ENCODE measurements at places on chromosomes 7 and 10.

- no peak for DNase-seq
These were observed 6.7 kb downstream of the CEP55 start for GRCh38 chr10:93503075-93503474.

- DNase-seq, result no peak
These were observed 75.4 kb downstream of the RABGEF1 start for GRCh38 chr7:66815951-66816350.

DNA sequence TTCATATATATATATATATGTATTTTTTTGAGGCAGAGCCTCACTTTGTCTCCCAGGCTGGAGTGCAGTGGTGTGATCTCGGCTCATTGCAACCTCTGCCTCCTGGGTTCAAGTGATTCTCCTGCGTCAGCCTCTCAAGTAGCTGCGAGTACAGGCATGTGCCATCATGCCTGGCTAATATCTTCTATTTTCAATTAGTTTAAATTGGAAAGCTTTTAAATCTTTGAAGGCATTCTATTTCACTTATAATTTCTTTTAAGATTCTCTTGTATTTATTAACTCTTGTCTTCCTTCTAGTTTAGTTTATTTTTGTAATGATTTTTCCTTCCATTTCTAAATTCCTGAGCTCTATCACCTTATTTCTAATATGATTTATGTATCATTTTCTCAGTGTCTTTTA lies 71.2 kb downstream of the TPST1 start:
- no peak for DNase-seq

- DNase-seq, result no peak
These were observed at the start of gene SGCE for GRCh38 chr7:94655848-94656657. Gene SGCE, minus strand, starts transcription at chr7:94656133. Its CDS starts 35 bp downstream, at chr7:94656098.

DNA sequence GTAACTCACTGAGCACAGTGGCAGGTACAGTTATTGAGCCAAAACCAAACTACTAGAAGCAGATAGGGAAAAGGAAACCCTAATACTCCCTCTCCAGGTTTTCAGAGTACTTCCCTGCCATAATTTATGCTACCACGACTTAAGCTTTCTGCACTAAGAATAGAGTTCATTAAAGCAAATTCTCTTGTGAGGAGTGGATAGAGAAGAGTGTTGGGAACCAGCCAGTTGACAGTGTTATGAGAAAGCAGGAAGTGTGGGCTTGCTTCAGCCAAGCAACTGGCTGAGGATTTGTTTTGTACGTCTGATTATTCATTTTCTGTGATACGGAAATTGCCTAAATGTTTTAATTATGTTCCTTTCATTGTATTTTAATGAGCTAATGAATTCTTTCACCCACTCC lies 280.5 kb downstream of the KIF20B start:
- no peak for DNase-seq

DNA sequence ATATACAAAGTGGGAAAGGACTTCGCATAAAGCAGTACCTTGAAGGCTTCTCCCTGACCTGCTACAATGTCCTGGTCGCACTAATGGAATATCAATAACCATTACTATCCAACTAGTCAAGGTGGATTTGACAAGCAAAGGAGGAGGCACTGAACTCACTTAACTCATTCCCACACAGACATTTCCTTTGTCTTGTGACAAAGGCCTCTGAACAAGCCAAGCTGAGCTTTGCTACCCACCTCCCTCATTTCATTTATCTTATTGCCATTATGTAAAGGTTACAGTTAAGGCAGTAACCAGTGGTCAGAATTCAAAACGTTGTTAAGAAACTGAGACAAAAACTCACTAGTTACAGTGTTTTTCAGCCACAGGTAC lies 7.3 kb downstream of the ELMO1 start:
- no peak for DNase-seq

- no peak for DNase-seq
These were observed 338.5 kb downstream of the MDFIC start for GRCh38 chr7:115260381-115260780.

- DNase-seq, result no peak
These were observed 4.9 kb downstream of the ZDHHC16 start for GRCh38 chr10:97450828-97451227.

- DNase-seq, result no peak
These were observed 19.9 kb upstream of the CNPY1 start for GRCh38 chr7:155566011-155566836.

DNA sequence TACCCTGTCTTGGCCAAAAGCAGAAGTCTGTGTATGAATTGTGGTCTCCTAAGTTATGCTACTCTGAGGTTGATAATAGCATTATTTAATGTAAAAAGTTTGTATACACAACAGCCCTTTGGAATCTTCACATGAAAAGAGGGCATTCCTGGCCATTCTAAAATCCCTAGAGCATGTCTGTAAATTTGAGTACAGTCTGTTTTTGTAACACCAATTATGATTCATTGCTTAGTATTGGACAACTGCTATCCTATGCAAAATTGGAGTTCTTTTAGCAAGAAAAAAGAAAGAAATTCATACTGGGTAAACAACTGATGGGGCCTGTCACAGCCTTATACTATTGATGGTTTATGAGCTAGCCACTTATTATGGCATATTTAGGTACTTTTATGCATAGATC lies 10.2 kb downstream of the CUTC start:
- no peak for DNase-seq

DNA sequence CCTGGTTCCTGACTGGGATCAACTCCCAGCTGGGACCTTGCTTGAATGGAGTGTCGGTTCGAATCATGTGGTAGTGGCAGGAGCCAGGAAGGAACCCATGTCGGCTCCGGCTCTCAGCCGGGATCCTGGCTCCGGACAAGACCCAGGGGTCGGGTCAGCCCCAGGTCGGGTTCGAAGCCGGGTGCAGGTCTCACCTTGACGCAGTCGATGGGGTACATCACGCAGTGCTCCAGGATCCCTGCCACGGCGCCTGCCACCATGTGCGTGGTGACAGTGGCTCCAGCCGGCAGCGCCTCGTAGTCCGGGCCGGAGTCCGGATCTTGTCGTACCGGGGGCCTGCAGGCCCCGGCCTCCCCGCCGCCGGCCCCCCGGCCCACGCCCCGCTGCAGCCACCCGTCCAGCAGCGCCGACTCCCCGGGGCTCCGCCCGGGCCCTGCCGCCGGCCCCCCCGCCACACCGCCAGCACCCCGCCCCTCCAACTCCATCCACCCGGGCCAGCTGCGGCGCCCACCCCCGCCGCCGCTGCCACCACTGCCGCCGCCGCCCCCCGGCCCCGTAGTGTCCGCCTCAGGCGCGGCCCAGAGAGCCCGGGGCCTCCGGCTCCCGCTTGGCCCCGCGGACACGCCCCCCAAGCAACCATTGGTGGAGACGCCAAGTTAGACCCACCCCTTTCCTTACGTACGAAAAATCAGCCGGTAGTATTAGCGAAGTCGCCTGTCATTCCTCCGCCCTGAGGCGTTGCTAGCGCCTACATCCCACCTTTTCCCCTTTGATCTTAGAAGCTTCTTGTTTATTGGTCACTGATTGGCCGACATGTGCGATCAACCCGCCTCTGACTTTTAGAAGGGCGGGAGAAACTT lies at the start of gene SLC25A28:
Gene SLC25A28, minus strand, starts transcription at position 589 of the 860 bp plus-strand sequence. Its CDS starts 104 bp downstream, at position 485.
- DNase-seq, result peak; percentile 80

DNA sequence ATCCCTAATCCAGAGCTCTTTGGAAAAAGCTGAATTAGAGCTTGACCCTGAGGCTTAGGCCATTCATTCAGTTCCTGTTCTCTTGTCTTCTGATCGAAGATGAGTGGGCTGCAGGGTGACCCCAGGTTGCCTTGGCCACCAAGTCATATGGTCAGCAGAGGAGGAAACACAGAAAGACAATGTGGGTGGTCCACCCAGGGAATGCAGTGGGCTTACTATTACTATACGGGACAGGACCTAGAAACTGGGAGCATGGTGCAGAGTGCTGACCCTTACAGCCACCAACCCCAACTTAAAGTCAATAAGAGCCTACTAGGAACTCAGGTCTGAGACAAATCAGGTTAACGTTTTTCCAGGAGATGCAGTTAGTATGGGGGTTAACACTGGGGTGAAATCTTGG lies 200.5 kb downstream of the HERPUD2 start:
- no peak for DNase-seq

- DNase-seq, result no peak
These were observed 78.9 kb upstream of the NXPH1 start for GRCh38 chr7:8354503-8354902.

DNA sequence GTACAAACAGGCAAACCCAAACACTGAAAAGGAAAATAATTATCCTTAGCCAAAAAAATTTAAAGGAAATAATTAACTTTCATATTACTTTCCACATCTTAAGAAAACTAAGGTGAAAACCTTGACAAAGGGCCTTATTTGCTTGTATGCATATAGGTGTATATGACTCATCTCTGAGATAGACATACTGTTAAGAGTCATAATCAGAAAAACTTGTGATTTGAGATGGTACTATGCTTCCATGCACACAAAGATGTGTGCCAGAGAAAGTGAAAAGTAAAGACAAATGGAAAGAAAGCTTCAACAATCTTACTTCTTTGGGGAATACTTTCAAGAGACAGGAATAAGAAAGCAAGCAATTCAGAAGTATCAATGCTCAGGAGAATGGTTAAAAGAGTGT lies 3.3 kb upstream of the CACNA2D1 start:
- no peak for DNase-seq

- no peak for DNase-seq
These were observed 127.6 kb upstream of the SLC26A5 start for GRCh38 chr7:103573479-103574058.

DNA sequence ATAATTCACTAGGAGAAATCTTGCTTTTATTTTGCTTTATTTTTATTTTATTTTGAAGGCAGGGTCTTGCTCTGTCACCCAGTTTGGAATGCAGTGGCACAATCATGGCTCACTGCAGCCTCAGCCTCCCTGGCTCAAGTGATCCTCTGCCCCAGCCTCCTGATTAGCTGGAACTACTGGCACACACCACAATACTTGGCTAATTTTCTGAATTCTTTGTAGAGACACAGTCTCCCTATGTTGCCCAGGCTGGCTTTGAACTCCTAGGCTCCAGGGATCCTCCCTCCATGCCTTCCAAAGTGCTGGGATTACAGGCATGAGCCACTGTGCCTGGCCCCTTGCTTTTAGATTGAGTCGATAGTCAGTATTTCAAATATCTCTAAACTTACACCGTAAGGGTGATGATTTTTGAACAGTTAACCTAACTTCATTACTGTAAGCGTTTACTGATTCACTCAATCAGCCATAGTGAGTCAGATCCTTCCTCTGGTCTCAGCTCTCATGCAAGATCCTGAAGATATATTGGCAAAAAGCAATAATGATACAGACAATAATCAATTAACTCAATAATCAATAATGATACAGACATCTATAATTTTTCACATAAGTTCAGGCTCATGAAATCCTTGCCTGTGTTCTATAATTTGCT lies 239.5 kb downstream of the KIAA1217 start:
- DNase-seq, result no peak

DNA sequence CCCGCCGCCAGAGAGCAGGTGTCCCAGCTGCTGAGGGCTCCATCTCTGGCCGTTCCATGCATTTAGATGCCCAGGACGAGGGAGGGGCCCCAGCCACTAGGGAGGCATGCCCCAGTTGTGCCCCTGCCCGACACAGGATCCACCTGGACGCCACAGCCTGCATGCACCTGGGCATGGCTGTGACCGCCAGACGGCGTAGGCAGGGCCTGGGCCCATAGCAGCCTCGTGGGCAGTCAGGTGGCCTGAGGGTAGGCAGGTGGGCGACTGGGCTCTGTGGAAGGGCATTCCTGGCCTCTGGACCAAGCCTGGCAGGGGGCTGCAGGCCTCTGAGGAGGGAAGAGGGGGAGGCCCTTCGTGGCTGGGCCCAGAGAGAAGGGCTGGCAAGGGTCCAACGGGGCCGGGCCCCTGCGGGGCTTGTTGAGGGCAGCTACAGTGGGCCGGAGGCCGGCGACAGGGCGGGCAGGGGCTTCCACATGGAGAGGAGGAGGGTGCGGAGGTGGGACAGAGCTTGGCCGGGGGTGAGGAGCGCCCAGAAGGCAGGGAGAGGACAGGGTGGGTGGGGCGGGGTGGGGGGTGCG lies 76.0 kb upstream of the NKX6-2 start:
- DNase-seq, result no peak

DNA sequence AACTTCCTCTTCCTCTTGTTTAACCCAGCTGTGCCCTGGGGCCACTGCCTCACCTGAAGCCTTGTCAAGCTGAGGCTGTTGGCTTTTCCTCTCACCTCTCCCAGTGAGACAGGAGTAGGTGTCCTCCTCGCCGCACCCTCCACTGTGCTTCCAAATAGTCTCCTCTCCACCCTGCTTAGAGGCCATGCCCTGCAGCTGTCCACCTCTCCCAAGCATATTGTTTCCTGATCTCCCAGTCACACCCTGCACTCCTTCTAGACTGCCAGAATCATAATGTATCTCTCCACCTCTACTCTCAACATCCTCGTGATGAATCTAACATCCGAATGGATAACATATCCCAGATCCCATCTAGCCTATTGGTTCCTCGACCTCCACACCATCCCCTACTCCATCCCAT lies 196.3 kb upstream of the GHITM start:
- no peak for DNase-seq

- DNase-seq, result no peak
These were observed 19.2 kb downstream of the ERCC6 start for GRCh38 chr10:49519717-49520116.

DNA sequence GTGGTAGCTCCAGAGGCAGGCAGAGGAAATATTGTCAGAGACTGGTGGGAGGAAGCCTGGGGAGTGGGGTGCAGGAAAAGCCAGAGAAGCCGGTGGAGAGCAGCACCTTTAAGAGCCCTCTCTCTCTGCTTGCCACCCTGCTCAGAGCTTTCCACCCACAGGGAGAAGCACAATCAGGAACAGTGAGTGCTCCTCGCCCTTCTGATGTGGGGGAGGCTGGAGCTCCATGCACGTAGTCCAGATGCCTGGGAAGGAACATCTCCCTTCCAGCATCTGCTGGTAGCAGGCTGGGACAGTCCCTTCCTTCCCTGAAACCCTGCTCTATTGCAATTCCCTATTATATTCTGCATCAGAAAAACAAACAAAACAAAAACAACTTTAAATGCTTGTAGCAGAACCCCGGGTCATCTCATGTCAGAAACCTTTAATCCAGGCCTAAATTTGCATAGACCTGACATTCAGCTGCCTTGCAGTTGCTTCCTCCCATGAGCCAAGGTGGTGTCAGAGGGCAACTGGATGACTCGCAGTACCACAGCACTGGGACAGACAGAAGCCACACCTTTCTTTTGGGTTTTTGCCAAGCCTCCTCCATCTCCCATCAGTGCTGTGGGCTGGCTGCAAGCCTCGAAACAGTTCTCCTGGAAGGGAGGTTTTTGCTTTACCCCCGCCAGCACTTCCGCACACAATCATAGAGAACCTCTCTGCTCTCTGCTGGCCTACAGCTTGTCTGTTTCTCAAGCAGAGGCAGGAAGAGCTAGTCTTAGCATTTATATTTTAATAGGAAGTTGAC lies 13.1 kb downstream of the AVPI1 start:
- DNase-seq, result no peak

GRCh38 chr7:73613954-73614735 lies 10.2 kb downstream of the MLXIPL start:
- no peak for DNase-seq

- DNase-seq, result no peak
These were observed 72.9 kb downstream of the SP8 start for GRCh38 chr7:20713792-20714191.

DNA sequence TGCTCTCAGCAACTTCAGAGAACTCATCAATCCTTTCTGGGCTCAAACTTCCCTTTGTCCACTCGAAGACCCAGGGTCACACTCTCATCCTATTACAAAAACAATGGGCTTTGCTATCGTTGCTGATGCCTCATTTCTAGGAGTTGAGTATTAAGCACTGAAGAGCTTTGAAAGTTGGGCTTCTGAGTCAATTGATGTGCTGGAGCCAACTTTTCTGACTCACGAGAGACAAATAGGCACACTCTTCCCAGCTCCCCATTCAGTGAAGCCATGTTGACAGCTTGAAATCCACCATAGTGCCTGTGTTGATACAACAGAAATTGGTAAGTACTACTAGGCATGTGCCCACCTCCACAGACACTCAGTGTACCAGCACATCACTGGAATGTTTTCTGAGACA lies 97.5 kb upstream of the PRSS58 start:
- no peak for DNase-seq

Data from stimulated activated CD8-positive, alpha-beta memory T cell treated with anti-CD3 and anti-CD28 coated beads, Interleukin-2, amount 100 ng/mL, for 1 hour (primary cell).